Ureter (tissue), 1 donor: ENCODE measurements at places on chromosomes 2 and 18. TPM values are rescaled to one million over a fixed set of nuclear protein-coding genes. Genes with fewer than 3 reads are reported as not detected.

The FAM228A gene
- total RNA-seq: 1.2 TPM

The FOXD4L1 gene
- 0.39 TPM for total RNA-seq

The ABCG5 gene
- total RNA-seq: not detected

The TCF23 gene
- total RNA-seq: 0.42 TPM

The PDCD1 gene
- 0.57 TPM for total RNA-seq

The IL36A gene
- not detected for total RNA-seq

The LIMS2 gene
- total RNA-seq: 112 TPM

The MBP gene
- total RNA-seq: 78.7 TPM

The CNDP1 gene
- 0.31 TPM for total RNA-seq

The ANAPC1 gene
- total RNA-seq: 69.2 TPM

The PDE11A gene
- 2.2 TPM for total RNA-seq

The SERPINB10 gene
- not detected for total RNA-seq

The SLC16A14 gene
- 9.2 TPM for total RNA-seq

The GPR17 gene
- not detected for total RNA-seq

The ASXL3 gene
- 5.9 TPM for total RNA-seq

The REG1A gene
- total RNA-seq: not detected

The CHST10 gene
- 6.8 TPM for total RNA-seq

The CTAGE1 gene
- not detected for total RNA-seq

The ASB18 gene
- total RNA-seq: not detected

The FAM161A gene
- 2.7 TPM for total RNA-seq

The COL4A3 gene
- 23.3 TPM for total RNA-seq
